ENCODE measurements at places on chromosomes 2 and 18.
A peak's percentile ranks its signal among the peaks of the same experiment; 100 is the strongest.

- no peak for DNase-seq
Observed at GRCh38 chr2:190996338-190996946, 17.5 kb downstream of the STAT1 start.

GRCh38 chr2:150916467-150917396 lies 344.9 kb downstream of the RBM43 start:
- DNase-seq = no peak

GRCh38 chr2:203361922-203362321 lies 33.7 kb downstream of the ABI2 start:
- no peak for DNase-seq

- DNase-seq = peak; percentile 50
Observed at GRCh38 chr2:38634684-38635083, 31.2 kb upstream of the GALM start.

DNA sequence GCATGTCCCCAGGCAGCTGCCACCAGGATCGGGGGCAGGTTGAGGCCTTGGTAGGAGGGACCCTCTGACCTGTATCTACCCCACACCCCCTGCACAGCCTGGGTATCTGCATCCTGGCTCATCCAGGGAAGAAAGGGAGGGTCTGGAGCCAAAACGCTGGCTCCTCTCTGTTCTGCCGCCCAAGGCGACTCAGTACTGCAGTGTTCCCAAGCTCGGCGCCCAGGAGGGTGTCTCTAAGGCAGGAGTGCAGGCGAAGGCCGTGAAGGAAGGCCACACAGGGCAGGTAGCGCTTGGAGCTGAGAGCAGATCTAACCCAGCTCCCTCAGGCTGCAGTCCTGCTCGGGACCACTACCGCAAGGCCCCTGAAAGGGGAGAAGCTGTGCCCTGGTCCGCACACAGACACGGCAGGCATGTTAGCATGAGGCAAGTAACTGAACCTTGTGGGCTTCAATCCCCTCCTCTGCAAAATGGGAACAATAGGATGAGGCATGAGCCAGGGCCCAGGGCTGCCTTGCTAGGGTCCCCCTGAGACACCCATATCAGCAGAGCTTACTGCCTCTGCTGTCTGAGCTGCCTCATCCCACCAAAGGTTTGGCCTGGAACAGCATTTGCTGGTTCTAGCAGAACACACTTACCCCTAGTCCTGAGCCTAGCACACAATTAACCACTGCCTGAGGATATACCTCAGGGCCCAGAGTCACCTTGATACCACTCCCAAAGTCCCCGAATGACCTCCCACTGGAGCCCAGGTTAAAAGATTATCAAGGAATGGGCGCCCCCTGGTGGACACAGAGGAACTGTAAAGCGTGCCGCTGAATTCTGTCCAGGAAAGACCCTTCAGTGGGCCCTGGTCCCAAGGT lies 6.5 kb downstream of the PTMA start:
- DNase-seq = peak; percentile 86

- DNase-seq = no peak
Observed at GRCh38 chr2:9610781-9611548, 19.8 kb downstream of the YWHAQ start.

- no peak for DNase-seq
Observed at GRCh38 chr2:101344137-101344536, 35.6 kb upstream of the RNF149 start.

Measured in inflammatory macrophage treated with lipopolysaccharide for 1 hour (primary cell).